ENCODE measurements at places on chromosomes 11 and 22.

GRCh38 chr11:61477727-61478148, 30.8 kb upstream of the LRRC10B start:
- no peak for DNase-seq

- DNase-seq, result no peak
Observed at GRCh38 chr11:115580927-115581680, 76.9 kb upstream of the CADM1 start.

- no peak for DNase-seq
Observed at GRCh38 chr22:31977141-31977841, 33.0 kb downstream of the YWHAH start.

- DNase-seq, result no peak
Observed at GRCh38 chr11:27795955-27796861, 96.0 kb upstream of the BDNF start.

- DNase-seq, result no peak
Observed at GRCh38 chr11:79437278-79437980, 3.4 kb downstream of the TENM4 start.

GRCh38 chr22:50691521-50691920, 18.9 kb downstream of the SHANK3 start:
- no peak for DNase-seq

DNA sequence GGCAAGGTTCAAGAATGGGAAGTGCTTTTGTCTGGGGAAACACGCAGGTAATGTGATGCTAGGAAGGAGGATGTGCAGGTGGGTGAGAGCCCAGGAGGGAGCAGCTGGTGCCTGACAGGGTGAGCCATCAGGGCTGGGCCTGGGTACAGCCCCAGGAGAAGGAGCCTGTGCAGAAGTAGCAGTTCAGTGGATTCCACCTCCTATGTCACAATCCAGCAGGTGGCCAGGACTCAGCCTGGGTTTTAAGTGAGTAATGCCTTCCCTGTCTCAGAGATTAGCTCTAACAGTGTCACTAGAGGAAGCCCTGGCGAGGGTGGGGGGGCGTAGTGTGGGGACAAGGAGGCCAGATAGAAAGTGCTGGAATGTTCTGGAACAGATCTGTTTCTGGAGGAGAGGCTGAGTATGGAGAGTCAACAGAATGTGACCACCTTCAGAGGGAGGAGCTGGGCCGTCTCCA, 8.1 kb downstream of the RIC8A start:
- no peak for DNase-seq

DNA sequence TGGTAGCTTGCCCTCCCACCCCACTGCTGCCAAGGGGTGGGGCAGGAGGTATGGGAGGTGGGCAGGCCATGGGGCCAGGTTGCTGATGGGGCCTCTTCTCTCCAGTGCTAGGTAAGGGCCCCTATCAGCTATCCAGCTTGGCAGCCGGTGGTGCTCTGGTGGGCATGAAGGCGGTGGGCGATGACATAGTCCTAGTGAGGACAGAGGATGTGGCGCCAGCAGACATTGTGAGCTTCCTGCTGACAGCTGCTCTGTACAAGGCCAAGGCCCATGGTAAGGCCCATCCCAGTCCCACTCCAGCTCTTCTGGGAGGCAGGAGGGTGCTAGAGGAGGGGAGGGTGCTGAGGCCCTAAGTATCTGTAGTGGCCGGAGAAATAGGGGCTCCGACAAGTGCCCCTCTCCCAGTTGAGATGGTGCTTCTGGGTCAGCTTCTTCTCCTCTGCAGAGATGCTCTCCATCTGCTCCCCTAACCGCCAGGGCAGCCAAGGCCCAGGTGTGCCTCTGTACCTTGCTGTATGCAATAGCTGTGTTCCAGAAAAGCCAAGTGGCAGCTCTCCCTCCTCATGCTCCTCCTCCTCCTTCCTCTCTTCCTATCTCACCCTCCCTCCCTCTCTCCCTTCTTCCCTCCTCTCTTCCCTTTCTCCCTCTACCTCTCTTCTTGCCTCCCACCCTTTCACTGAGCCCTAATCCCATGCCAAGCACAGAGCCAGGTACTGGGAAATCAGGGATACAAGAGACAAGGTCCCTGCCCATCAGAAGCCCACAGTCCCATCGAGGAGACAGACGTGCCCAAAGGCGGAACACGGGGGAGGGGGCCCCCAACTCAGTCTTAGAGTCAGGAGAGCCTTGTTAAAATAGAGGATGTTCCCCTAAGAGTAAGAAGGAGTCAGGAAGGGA, 55.3 kb downstream of the OTOG start:
- no peak for DNase-seq

DNA sequence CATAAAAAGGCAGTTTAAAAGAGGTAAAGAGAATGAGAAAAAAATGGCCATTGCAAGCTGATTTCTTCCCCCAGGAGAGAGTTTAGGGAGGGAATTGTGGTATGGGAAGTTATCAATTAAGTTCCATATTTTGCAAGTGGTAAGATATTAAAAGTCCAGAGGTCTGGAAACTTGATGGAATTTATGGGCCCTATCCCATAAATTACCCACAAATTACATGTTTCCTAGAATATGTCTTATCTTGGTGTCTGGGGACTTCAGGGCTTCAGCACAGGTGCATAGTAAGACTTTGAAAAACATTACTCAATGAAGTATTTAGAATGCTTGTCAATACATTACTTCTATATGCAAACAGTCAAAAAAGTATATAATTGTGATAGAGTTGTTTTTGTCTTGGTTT, 614.9 kb upstream of the LRRC4C start:
- no peak for DNase-seq

- no peak for DNase-seq
Observed at GRCh38 chr11:47056261-47056915, 119.8 kb downstream of the CSTPP1 start.

GRCh38 chr11:127825183-127825582, 762.2 kb downstream of the ETS1 start:
- DNase-seq, result no peak

GRCh38 chr11:77879218-77879617, 58.3 kb downstream of the AAMDC start:
- peak; percentile 18 for DNase-seq

GRCh38 chr11:102079625-102080024, 30.6 kb upstream of the YAP1 start:
- DNase-seq, result no peak

DNA sequence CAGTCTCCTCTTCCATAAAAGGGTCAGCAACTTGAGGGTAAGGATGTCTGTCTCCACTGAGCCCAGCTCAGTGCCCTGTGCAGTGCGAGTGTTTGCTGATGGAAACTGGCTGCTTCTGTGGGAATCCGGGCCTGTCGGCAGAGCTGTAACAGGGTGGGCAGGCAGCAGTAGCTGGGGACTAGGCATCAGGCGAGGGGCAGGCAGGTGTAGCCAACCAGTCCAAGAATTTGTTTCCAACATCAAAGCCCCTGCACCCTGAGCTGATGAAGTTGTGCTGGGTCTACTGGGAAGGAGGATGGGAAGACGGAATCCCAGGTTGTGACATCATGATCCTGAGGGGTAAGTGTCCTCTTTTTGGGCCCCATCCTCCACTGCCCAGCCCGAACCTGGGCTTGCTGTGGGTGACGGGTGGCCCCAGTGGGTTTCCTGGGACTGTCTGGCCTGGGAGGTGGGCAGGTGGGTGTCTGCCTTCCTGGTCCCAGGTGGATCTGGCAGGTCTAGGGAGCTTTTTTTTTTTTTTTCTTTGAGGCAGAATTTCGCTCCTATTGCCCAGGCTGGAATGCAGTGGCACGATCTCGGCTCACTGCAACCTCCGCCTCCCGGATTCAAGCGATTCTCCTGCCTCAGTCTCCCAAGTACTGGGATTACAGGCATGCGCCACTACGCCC, 11.0 kb downstream of the SLC29A2 start:
- no peak for DNase-seq

GRCh38 chr11:77129069-77129841, 1.2 kb downstream of the MYO7A start:
- no peak for DNase-seq

GRCh38 chr11:95231881-95232605, 1.0 kb upstream of the SESN3 start:
- DNase-seq, result no peak

GRCh38 chr11:11370255-11370961, 17.4 kb upstream of the CSNK2A3 start:
- no peak for DNase-seq

DNA sequence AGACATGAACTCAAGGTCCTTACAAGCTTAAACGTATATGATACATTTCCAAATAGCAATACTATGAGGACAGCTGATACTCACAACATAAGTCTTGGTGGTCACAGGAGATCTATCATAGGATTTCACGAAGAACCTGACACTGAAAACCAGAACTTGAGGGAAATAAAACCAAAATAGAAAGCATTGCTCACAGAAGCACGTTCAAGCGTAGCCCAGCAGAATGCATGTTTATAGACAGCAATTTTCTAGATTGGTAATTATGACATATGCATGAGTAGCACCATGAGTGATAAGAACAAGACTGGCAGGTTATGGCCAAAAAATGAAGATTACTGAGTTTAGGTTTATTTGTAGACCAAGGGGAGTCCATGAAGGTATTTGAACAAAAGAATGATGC, 243.5 kb downstream of the ETS1 start:
- DNase-seq, result no peak

DNA sequence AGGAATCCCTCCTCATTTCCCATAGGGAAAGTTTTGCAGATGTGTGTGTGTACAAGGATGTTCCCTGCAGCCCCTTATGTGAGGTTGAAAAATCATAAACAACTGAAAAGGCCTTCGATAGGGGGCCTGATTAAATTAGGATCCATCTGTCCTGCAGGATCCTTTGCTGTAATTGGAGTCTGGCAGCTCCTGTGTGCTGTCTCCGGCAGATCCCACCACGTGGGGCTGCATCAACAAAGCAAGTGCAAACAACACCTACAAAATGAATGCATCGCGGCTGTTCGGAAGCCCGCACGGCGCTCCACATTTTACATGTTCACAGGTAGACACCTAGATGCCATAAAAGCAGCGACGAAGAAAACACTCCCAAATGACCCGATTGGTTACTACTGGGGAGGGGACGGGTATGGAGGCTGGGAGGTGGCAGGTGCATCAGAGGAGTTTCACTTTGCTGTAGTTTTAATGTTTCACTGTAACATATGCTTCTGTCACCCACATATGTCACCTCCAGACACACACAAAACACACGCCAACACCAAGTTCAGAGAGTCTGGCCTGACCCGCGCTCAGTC, 52.2 kb downstream of the NFAM1 start:
- DNase-seq, result no peak

DNA sequence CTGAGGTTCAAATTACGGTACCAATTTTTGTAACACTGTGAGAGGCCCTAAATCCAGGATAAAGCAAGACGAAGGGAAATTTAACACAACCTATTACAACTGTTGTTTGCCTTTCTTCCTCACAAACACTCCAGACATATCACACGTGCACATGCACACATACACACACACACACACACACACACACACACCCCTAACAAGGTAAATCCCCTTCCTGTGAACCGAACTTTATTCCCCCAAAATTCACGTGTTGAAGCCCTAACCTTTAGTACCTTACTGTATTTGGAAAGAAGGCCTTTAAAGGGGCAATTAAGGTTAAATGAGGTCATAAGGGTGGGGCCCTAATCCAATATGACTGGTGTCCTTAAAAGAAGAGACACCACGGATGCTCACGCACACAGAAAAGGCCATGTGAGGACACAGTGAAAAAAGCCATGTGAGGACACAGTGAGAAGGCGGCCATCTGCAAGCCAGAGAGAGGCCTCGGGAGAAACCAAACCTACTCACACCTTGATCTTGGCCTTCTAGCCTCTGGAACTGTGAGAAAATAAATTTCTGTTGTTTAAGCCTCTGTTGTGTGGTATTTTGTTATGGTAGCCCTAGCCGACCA, 1.8 kb downstream of the SERGEF start:
- no peak for DNase-seq

GRCh38 chr11:119924017-119924416, 195.0 kb upstream of the NECTIN1 start:
- DNase-seq, result no peak

- DNase-seq, result no peak
Observed at GRCh38 chr11:87425943-87426342, 388.2 kb downstream of the TMEM135 start.

GRCh38 chr11:115222863-115223530, 281.2 kb downstream of the CADM1 start:
- DNase-seq, result peak; percentile 51

DNA sequence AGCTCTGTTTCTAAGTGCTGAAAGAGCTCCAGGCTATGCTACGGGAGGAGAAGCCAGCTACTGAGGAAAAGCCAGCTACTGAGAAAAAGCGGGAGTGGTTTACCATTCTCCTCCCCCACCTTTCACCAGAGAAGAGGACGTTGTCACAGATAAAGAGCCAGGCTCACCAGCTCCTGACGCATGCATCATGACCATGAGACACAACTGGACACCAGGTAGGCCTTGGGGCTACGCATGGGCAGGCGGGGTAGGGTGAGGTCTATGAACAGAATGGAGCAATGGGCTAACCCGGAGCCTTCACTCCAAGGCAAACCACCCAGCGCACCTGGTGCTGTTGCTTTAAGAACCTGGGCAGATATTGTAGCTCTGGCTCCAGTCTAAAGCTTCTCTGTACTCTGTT, 1.1 kb downstream of the IL18BP start:
- DNase-seq, result no peak

DNA sequence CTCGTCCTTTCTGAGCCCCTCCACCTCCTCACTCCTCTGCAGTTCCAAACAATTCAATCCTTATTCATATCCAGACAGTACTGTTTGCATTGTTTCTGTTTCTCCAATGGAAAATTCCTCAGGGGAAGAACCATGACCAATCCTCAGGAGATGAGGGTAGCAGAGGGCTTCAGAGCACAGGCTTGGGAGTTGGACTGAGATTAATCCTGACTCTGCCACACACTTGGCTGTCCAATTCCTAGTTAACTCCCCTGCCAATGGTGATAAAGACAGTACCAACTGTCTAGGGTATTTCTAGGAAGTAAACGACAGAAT, 58.0 kb downstream of the MICAL3 start:
- no peak for DNase-seq

- DNase-seq, result no peak
Observed at GRCh38 chr11:46253258-46254132, 24.0 kb upstream of the CREB3L1 start.

- no peak for DNase-seq
Observed at GRCh38 chr22:34416022-34416860, 496.0 kb upstream of the LARGE1 start.

- DNase-seq, result no peak
Observed at GRCh38 chr11:103970701-103971249, 65.7 kb upstream of the DDI1 start.

DNA sequence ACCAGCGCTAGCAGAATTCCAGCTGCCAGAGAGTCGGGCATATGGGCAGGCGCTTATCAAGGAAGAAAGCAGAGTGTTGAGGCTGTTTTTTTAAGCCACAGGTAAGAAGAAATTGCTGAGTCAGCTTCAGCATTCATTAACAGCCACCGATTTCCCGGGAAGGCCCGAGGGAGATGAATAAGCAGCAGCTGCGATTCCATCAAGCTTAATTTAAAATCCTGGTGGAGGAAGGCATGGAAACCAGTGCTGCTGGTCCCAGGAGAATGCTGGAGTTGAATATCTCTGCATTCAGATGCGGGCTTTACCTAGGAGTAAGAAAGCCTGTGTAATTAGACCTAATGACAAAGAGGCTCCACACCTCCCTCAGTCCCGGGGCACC, 168.8 kb downstream of the BRD1 start:
- DNase-seq, result no peak

GRCh38 chr11:35873721-35874120, 70.1 kb upstream of the LDLRAD3 start:
- no peak for DNase-seq

GRCh38 chr11:61076506-61077304, 25.6 kb upstream of the CD5 start:
- no peak for DNase-seq
